Mammary epithelial cell (primary cell): ENCODE measurements at places on chromosomes 3 and 15. TPM values are rescaled to one million over a fixed set of nuclear protein-coding genes. Genes with fewer than 3 reads are reported as not detected.

DNA sequence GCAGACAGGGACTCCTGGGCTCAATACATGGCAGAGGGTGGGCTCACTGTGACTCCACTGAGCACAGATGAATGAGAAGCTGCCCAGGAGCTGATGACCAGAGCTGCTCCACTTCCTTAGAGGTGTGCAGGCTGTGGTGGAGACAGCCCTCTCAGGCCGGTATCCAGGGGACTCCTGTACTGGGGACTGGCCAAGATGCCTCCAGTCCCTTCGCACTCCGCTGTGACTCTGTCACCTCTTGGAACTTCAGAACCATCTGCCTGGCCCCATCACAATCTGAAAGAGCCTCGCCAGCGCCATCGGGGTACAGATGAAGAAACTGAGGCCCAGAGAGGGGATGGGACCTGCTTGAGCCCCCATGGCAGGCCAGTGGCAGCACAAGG lies 111.2 kb downstream of the ETFA start:
- DNase-seq = no peak

GRCh38 chr3:167941234-167941995 lies 154.3 kb downstream of the GOLIM4 start:
- DNase-seq = peak; percentile 61

GRCh38 chr15:62770111-62770660 lies 272.4 kb upstream of the TPM1 start:
- DNase-seq = no peak

GRCh38 chr3:85667744-85668143 lies 709.0 kb downstream of the CADM2 start:
- no peak for DNase-seq

- no peak for DNase-seq
These were observed 98.7 kb downstream of the KCNMB2 start for GRCh38 chr3:178634975-178635374.

GRCh38 chr15:83066034-83066733 lies 868 bp downstream of the BTBD1 start:
- DNase-seq = peak; percentile 16

DNA sequence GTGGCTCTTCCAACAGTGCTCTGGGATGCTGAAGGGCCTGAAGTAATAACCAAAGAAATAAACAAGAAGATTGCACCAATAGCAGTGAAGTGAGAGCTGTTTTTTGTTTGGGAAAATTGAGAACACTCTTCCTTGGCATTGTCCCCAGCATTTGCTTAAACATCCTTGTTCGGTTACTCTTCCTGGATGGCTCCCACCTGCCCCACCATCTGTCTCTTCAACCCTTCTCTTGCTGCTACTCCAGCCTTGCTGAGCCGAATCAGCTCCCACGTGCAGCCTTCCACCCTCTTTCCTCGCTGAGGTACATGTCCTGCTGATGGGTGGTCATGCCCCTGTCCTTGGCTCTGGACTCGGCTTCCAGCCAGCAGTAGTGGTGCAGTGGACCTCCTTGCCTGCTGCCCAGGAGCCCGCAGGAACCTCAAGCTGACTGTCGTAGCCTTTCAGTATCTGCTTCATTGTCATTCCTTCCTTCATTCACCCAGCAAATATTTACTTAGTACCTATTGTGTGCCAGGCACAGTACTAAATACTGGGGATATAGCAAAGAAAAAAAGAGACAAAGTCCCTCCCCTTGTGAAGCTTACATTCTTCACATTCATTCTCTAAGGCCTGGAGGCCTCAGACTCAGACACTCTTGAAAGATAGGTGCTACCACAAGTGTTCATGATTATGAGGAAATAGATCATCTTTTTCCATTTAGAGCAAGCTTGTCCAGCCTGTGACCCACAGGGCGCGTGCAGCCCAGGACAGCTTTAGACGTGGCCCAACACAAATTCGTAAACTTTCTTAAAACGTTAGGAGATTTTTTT lies 17.1 kb upstream of the VILL start:
- no peak for DNase-seq

DNA sequence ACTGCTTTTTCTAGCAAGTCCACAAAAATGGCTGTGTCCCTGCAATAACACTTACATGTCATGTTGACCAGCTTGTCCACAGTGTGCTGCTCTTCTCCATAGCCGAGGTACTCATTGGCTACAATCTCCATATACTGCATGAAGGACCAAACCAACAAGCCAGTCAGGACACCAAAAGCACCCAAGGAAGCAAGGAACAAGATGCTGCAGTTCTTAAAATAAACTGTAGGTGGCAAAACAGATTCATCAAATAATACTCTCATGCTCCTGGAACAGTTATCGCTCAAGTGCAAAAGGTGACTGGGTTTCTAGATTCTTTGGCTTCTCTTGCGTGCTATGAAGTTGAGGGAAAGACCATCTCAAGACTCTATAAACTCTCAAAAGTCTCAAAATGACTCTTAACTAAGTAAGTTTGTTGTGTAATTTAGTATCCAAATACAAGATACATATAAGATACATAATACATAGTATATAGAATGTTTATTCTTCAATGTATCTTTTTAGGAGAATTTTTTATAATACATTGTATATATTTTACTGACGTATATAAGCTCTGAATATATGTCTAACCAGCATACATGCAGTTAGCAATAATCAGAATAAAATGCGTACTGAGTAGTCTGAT lies 57.0 kb downstream of the NEK10 start:
- DNase-seq = peak; percentile 65

The CLPX gene
- polyA plus RNA-seq = 17.8 TPM

The C3orf20 gene
- polyA plus RNA-seq = not detected

The RTP3 gene
- polyA plus RNA-seq = not detected
